ENCODE measurements at places on chromosomes 16 and 17.

DNA sequence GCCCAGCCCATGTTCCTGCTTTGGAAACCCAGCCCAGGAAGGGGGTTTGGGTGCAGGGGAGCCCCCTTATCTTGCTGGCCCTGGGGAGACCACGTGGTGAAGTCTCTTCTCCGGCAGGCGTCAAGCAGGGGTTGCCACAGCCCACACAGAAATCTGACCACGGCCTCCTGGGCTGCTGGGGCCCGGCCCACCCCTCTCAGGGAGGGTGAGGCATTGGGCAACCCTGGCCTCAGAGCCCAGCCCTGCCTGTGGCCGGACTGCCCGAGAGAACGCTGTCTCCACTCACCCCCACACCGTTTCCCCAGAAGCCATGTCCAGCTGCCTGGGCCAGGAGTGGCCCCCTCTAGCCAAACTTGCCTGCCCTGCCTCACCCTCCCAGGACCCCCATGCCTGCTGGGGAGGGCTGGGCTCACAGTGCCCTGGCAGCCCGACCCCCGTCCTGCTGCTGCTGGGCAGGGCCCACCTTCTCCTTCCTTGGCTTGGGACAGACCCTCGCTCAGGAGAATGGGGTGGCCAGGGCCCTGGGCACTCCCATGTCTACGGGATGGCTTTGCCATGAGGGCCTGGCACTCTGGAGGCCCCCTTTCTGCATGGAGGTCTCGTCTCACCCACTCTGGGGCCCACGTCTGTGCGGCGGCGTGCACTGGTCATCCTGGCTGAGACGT lies 6.7 kb downstream of the RPUSD1 start:
- no peak for DNase-seq

DNA sequence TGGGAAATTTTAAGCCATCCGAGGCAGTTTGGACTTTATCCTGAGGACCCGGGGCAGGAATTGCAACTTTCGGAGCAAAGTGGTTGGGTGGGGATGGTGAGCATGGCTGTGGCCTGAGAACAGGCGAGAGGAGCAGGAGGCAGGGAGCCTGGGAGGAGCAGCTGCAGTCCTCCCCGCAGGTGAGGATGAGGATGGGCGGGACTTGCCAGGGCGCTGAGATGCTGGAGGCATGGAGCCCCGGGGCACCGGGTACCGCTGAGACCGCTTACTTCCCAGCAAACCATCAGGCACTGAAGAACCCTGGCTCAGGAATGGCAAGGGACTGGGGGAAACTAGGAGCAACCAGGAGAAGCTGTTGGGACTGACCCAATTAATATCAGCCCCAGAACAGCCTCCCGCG lies 210.8 kb downstream of the GSG1L start:
- no peak for DNase-seq

GRCh38 chr16:47476654-47477345 lies 15.7 kb downstream of the PHKB start:
- DNase-seq = no peak

DNA sequence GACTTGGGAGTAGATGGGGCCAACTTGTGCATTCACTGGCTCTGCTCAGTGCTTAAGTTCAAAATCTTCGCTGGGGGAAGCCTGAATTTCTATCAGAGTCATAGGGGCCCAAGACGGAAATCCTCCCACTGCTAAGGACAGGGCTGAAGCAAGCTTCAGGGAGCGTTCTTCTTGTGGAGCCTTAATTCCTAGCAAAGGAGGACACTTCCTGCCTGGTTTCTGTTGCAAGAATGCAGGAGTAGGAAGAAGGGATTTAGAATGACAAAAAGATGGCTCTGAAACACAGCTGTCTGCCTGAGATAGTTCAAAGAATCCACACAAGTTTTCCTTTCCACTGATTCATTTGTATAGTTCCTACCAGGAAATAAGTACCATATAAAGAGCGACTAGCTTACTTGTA lies 26.4 kb downstream of the PSME3IP1 start:
- DNase-seq = no peak

Data from right lung (tissue), 10 donors.